ENCODE measurements at places on chromosomes 7 and 10.

GRCh38 chr7:43648473-43649406 is 65.8 kb downstream of the STK17A start:
- peak; percentile 50 for DNase-seq

DNA sequence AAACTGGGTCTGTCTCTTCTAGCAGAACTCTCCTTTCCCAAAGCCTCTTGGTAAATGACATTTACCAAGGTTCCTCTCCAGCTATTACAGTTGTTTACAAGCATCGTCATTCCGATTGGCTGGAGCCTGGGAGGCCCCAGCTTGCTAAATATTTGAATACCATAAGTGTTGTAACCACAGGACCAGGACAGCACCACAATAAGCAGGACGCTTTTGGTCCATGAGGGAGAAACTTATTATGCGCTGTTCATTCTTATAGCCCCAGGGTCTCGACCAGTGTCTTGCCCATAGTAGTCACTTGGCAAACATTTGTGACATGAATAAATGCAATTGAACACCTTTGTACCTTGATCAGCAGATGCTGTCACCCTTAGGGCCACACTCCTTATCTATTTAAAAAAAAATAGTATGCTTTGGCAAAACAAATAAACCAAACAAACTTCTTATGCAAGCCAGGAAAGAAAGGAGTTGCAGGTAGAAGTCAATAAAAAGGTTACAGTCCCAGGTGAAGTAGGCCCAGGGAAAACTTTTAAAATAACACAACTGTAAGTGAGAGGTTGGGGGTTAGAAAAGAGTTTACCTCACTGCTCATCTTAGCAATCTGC is 32.8 kb downstream of the NRAP start:
- no peak for DNase-seq

GRCh38 chr7:149281508-149282330 is 19.7 kb downstream of the ZNF783 start:
- no peak for DNase-seq

- DNase-seq = peak; percentile 70
Measured at GRCh38 chr10:119542357-119542987, at the start of gene RGS10. Gene RGS10, minus strand, starts transcription at chr10:119542719. Its CDS starts 81 bp downstream, at chr10:119542638.

DNA sequence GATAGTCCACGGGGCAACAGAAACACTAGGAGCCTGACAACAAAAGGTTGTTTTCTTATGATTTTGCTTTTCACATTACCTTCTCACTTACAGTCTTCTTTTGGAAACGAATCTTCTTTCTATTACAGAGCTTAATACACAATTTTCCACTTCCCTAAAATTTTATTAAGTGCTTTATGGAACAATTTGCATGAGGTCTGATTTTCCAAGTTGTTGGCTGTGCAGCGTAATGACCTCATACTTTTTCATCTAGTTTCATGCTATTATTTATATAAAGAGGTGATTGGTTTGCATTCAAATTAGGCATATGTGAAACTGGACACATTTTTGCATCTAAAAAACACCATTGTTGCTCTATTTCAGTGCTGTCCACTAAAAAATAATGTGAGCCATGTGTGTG is 76.7 kb downstream of the CFAP58 start:
- no peak for DNase-seq

DNA sequence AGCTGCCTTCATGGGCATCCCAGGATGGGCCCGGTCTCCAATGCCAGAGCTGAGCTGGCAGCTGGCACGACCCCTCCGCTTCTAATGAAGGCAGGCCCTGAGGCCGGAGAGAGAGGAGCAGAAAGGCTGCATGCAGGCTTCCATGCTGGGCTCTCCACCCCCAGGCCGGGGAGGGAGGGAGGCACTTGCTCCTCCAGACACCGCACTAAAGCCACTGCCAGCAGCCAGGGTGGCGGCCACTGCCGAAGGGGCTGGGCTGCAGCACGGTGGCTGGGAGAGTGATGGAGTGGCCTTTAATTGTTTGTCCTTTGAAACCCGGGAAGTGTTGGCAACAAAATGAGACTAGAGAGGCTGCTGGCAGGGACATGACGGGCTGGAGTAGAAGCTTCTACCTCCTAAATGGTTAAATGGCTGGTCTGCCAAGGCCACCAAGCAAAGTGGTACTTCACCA is 236.5 kb downstream of the SKAP2 start:
- DNase-seq = no peak

DNA sequence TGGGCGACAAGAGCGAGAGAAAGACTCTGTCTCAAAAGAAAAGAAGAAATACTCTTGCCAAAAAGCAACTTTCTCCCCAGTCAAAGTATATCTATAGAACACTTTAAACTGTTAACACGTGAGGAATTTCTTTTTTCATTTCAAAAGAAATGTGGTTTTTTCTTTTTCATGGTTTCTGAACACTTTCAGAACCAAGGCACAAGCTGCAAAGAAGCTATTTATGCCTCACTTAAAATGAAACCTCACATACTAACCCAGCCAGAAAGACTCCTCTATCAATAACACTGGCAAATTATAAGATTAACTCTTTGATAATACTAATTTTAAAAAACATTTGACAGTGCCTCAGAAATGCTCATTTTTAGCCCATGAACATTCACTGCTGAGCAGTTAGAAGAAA is 20.9 kb downstream of the TBX20 start:
- DNase-seq = no peak

GRCh38 chr10:79286318-79286951 is 60.8 kb upstream of the PPIF start:
- peak; percentile 54 for DNase-seq

GRCh38 chr10:85593226-85593772 is 773.3 kb downstream of the GRID1 start:
- no peak for DNase-seq

- no peak for DNase-seq
Measured at GRCh38 chr10:34526186-34526585, 288.9 kb downstream of the PARD3 start.

All from stimulated activated CD4-positive, alpha-beta T cell treated with anti-CD3 and anti-CD28 coated beads, Interleukin-1b, Interleukin-23, amount 100 ng/mL, for 1 hour (primary cell).